ENCODE measurements at places on chromosomes 2 and 18.

DNA sequence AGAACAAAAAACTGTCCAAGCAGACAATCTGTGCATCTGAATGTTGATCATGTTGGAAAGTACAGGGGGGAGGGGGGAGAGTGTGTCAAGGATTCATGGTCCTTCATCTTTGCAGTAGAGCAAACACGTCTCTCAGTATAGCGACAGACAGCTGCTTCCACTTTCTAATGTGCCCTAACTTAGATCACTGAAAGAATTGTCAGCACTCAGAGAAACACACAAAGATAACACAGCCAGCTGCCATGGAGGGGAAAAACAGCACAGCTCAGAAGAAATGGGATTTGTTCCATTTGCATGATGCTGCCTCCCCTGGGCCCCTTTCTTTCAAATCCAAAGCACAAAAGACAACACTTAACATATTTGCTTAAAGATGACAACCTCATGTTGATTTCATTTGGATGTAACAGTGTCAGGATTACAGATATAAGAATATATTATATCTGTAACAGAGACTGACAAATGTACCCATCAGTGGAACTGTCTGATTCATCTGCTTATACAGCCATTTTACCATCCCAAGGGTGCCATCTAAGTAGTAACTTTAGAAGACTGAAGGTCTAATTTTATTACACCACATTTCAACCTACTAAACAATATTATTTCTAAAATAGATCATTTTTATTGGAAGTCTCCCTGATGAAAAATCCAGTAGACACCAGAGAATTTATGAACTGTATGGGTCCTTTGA lies 17.7 kb downstream of the FIGN start:
- no peak for DNase-seq

- DNase-seq, result no peak
Measured at GRCh38 chr2:961786-962185, 11.1 kb downstream of the SNTG2 start.

DNA sequence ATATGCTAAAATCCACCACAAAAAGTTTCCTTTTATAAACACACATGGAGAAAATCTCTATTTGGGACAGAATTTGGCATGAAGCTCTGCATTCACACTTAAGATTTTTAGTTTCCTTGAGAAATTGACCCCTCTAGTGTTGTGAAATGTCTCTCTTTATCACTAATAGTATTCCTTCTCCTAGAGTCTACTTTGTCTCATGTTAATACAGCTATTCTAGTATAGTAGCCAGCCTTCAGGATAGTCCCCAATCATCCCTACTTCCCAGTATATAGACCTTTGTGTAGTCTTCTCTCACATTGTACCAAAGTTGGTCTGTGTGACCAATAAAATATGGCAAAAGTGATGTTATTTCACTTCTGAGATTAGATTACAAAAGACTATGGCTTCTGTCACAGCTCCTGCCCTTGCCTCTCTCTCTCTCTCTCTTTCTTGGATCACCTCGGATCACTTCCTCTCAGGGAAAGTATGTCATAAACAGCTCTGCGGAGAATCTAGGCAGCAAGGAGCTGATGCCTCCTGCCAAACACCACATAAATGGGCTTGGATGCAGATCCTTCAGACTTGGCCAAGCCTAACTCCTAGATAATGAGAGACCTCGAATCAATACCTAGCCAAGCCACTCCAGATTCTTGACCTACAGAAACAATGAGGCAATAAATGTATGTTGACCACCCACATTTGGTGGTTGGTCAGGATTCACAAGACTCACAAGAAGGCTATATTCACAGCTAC lies 59.7 kb upstream of the NABP1 start:
- no peak for DNase-seq

GRCh38 chr2:129619471-129619870 lies 360.0 kb upstream of the RAB6C start:
- no peak for DNase-seq

GRCh38 chr18:21636769-21637168 lies 24.7 kb downstream of the SNRPD1 start:
- DNase-seq, result no peak

GRCh38 chr2:30670453-30670852 lies 136.8 kb downstream of the CAPN13 start:
- no peak for DNase-seq

- DNase-seq, result no peak
Measured at GRCh38 chr2:154527962-154528361, 170.5 kb upstream of the KCNJ3 start.

DNA sequence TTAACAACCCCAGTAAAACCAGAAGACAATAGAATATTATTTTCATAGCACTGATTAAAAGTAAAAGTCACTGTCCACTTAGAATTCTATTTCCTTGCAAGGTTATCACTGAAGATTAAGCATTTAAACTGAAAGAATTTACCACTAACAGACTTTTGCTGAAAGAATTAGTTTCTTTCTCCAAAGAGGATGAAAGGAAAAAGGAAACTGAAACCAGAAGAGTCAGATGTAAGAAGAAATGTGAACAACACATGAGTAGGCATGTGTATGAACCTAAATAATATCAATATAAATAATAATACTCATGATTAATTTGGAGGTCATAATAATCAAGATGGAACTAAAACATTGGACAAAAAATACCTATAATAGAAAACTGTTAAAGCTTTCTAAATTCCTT lies 82.4 kb upstream of the KLHL29 start:
- no peak for DNase-seq
